Peyer's patch (tissue), 4 donors: ENCODE measurements at places on chromosomes 12 and 14. TPM values are rescaled to one million over a fixed set of nuclear protein-coding genes. Genes with fewer than 3 reads are reported as not detected.
A peak's percentile ranks its signal among the peaks of the same experiment; 100 is the strongest.

DNA sequence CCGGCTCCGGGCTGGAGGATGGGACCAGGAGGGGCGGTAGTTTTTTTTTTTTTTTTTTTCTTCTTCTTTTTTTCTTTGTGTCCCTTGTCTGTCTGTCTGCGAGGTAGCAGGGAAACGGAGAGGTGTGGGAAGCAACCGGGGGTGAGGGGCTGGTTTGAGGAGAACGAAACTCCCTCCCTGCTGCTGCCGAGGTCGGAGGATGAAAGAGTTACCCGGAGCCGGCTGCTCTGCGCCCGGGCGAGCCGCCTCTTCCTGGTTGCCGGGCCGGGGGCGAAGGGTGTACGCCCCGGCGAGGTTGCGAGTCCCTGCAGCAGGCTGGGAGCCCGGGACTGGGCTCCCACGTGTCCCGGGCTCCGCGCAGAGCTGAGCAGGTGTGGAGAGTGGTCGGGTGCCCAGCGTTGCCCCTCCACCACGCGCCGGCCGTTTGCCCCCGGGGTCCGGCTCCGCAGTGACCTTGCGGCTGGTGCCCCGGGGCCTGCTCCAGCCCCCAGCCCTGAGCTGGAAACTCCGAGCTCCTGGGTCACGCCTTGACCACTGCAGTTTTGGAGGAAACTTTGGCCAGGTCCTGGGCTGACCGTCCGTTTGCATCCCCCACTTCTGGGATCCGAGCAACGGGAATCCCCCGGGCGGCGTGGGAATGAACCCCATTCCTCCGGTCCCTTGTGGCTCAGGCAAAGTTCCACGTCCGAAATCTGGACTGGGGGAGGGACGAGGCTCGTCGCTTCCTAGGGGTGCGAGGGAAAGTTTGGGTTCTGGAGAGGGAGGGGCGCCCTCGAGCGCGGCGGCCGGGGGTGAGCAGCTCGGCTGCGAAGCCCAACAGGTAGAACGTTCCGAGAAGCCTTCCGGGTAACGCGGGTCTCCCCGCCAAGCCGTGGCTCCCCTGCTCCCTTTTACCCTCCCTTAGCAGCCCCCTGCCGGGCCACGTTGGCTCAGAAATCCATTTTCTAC is 1.3 kb downstream of the CHST11 start:
- H3K27me3 ChIP-seq = no peaks in the 10 kb centered on the region
- no peaks in the 10 kb centered on the region for H3K4me1 ChIP-seq
- H3K4me3 ChIP-seq = peak overlapping the region; percentile 75
- H3K36me3 ChIP-seq = no peaks in the 10 kb centered on the region
- peak overlapping the region; percentile 87 for H3K27ac ChIP-seq

GRCh38 chr12:550473-551260 is 90.9 kb downstream of the B4GALNT3 start:
- no peak overlapping the region for H3K27ac ChIP-seq
- no peak overlapping the region for H3K4me3 ChIP-seq
- H3K36me3 ChIP-seq = no peaks in the 10 kb centered on the region
- no peaks in the 10 kb centered on the region for H3K27me3 ChIP-seq
- H3K4me1 ChIP-seq = no peaks in the 10 kb centered on the region

- H3K27me3 ChIP-seq = no peaks in the 10 kb centered on the region
- no peak overlapping the region for H3K4me3 ChIP-seq
- no peaks in the 10 kb centered on the region for H3K36me3 ChIP-seq
- peaks cover 34% of the 10 kb centered on the region for H3K4me1 ChIP-seq
- peak overlapping the region; percentile 50 for H3K27ac ChIP-seq
- DNase-seq = peak; percentile 62
These were observed 12.9 kb downstream of the SPRYD3 start for GRCh38 chr12:53065975-53066931.

DNA sequence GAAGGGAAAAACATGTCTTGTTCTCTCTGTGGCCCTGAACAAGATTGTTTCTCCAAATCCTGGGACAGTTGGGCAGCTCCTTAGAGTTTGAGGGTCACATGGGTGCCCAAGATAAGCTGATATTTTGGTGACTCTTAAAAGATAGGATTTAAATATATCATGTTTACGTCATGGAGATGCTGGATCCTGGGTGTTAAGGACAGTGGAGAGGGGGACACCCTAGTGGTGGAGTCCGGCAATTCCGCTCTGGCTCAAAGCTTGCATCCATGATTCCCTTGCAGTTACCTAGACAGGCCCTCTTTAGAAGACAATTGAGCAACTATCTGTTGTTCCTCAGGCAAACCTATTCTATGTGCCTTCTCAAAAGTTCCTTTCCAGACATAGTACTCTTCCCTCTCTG is 101.8 kb downstream of the CMKLR1 start:
- no peaks in the 10 kb centered on the region for H3K36me3 ChIP-seq
- no peak overlapping the region for H3K27ac ChIP-seq
- no peak overlapping the region for H3K4me3 ChIP-seq
- DNase-seq = no peak

DNA sequence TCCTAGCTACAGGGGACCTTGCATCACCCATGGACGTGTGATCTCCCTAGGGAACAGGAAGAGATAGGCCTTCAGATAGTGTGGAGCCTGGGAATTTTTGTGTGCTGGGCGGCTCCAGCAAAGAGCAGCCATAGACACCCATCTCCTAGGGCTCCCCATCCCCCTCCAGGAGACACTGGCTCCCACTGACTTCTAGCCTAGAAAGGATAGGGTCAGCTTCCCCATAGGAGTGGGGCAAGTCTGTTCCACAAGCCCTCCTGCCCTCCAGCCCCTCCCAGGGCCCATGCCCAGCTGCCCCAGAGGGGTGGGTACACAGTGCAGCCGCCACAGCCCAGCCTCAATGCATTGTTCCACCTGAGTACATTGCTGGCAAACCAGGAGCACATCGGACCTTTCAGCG is 16.5 kb upstream of the LALBA start:
- no peaks in the 10 kb centered on the region for H3K36me3 ChIP-seq
- no peaks in the 10 kb centered on the region for H3K27me3 ChIP-seq
- H3K4me1 ChIP-seq = no peaks in the 10 kb centered on the region
- DNase-seq = no peak
- H3K27ac ChIP-seq = no peak overlapping the region
- H3K4me3 ChIP-seq = no peak overlapping the region

- no peaks in the 10 kb centered on the region for H3K36me3 ChIP-seq
- no peaks in the 10 kb centered on the region for H3K4me1 ChIP-seq
- DNase-seq = no peak
These were observed 6.5 kb downstream of the XRCC3 start for GRCh38 chr14:103708750-103709187.

- no peaks in the 10 kb centered on the region for H3K36me3 ChIP-seq
- DNase-seq = no peak
- H3K4me1 ChIP-seq = no peaks in the 10 kb centered on the region
- H3K4me3 ChIP-seq = no peak overlapping the region
These were observed 54.8 kb downstream of the ASCL4 start for GRCh38 chr12:107829271-107829670.

DNA sequence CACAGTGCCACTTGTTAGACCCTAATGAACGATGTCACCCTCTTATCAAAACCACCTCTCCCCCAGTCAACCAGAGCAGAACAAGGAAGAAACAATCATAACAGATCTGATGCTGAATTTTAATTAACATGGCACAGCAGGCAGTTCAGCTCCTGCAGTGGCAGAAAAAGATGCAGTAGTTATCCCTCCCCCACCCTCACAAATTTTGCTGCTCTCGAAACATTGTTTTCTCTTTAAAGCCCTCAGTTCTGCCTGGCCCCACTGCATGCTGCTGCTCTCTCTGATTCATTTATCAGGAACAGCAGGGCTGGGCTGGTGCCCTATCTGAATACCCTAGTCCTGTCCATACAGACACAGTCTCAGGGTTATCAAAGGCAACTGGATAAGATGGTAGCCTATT is 12.2 kb downstream of the CCDC175 start:
- H3K36me3 ChIP-seq = no peaks in the 10 kb centered on the region
- no peak for DNase-seq
- H3K4me1 ChIP-seq = no peaks in the 10 kb centered on the region
- no peaks in the 10 kb centered on the region for H3K27me3 ChIP-seq

DNA sequence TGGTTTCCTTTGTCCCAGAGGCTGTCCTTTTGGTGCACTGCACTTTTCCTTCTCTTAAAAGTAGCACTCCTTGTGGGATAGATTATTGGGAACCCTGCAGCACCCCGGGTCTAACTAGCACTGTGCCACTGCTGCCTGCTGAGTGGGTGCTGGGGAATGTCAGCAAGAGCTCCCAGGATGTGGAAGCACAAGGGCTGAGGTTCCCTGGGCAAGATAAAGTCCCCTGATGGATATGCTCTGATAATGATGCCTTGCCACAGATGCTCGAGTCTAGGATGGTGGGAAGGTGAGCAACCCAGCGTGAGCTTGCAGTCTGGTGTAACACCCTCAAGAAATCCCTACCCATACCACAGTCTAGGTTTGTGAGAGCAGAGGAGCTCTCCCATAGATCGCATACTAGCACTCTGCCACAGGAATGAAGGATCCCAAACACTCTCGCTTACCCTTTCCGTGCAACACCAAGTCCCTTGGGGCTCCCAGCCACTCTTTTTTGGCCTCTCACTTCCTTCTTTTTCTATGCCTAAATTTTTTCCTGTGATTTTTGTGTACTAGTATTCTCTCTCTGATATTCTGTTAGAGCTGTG is 32.6 kb downstream of the USP15 start:
- no peak overlapping the region for H3K4me3 ChIP-seq
- no peak overlapping the region for H3K27ac ChIP-seq
- no peak for DNase-seq
- H3K27me3 ChIP-seq = no peaks in the 10 kb centered on the region
- H3K4me1 ChIP-seq = no peaks in the 10 kb centered on the region

GRCh38 chr14:89625731-89626232 is 208.7 kb upstream of the FOXN3 start:
- no peaks in the 10 kb centered on the region for H3K4me1 ChIP-seq
- H3K4me3 ChIP-seq = no peak overlapping the region
- H3K27me3 ChIP-seq = no peaks in the 10 kb centered on the region
- no peaks in the 10 kb centered on the region for H3K36me3 ChIP-seq
- no peak overlapping the region for H3K27ac ChIP-seq

The PLEKHG3 gene
- 18.2 TPM for total RNA-seq

The ADGRD1 gene
- total RNA-seq = 42.9 TPM

The TRIP11 gene
- total RNA-seq = 74.3 TPM

The PKP2 gene
- 62.3 TPM for total RNA-seq

The AQP6 gene
- not detected for total RNA-seq

The NCAPD2 gene
- 26.1 TPM for total RNA-seq
